Chondrocyte (in vitro differentiated cells): ENCODE measurements at places on chromosomes 11 and 22. TPM values are rescaled to one million over a fixed set of nuclear protein-coding genes. Genes with fewer than 3 reads are reported as not detected.
A peak's percentile ranks its signal among the peaks of the same experiment; 100 is the strongest.

CENPM gene
- 3.3 to 9.3 TPM (median 3.3 TPM) in 3 replicates for total RNA-seq

CCDC87 gene
- total RNA-seq, result 0.23 to 0.32 TPM (median 0.27 TPM) in 3 replicates

GRCh38 chr11:3369366-3369765 lies 9.6 kb downstream of the ZNF195 start:
- H3K36me3 ChIP-seq, result peaks cover 61% of the 10 kb centered on the region
- no peak overlapping the region for H3K4me3 ChIP-seq
- no peak for DNase-seq
- no peaks in the 10 kb centered on the region for H3K27me3 ChIP-seq
- H3K27ac ChIP-seq, result no peak overlapping the region

- peaks cover 13% of the 10 kb centered on the region for H3K4me1 ChIP-seq
- no peak overlapping the region for H3K4me3 ChIP-seq
- no peaks in the 10 kb centered on the region for H3K36me3 ChIP-seq
- peaks cover 68% of the 10 kb centered on the region for H3K27me3 ChIP-seq
Observed at GRCh38 chr11:13007182-13008060, 1.7 kb upstream of the RASSF10 start.

- DNase-seq, result no peak
- H3K4me1 ChIP-seq, result peaks cover 54% of the 10 kb centered on the region
- H3K4me3 ChIP-seq, result peak overlapping the region; percentile 63
- H3K27me3 ChIP-seq, result no peaks in the 10 kb centered on the region
- H3K36me3 ChIP-seq, result peaks cover 3% of the 10 kb centered on the region
- H3K27ac ChIP-seq, result peak overlapping the region; percentile 98
Observed at GRCh38 chr11:93020248-93021046, 51.0 kb downstream of the MTNR1B start.

DNA sequence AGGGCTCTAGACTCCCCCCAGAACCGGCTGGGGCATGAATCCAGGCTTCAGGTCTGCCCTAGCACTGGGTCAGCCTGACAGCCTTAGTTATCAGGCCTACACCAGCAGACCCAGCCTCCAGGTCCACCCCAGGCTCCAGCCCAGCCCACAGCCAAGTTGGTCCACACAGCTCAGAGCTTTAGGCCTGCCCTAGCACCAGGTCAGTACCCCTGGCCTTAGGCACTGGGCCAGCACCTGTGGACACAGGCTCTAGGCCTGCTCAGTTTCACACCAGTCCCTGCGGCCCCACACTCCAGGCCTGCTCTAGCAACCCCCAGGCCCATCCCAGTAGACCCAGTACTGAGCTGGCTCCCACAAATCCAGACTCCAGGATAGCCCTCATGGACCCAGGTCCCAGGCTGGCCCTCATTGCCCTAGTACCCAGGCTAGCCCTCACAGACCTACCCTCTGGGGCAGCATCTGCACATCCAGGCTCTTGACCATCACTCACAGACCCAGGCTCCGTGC lies 52.7 kb downstream of the CLPB start:
- H3K4me1 ChIP-seq, result no peaks in the 10 kb centered on the region
- H3K27me3 ChIP-seq, result no peaks in the 10 kb centered on the region
- H3K36me3 ChIP-seq, result peaks cover 9% of the 10 kb centered on the region

- H3K4me1 ChIP-seq, result peaks cover 16% of the 10 kb centered on the region
- no peaks in the 10 kb centered on the region for H3K36me3 ChIP-seq
- no peak for DNase-seq
- no peak overlapping the region for H3K4me3 ChIP-seq
- H3K27ac ChIP-seq, result no peak overlapping the region
Observed at GRCh38 chr11:9605742-9606141, 32.3 kb downstream of the WEE1 start.

GRCh38 chr11:59641156-59641555 lies 25.6 kb upstream of the OSBP start:
- peaks cover 3% of the 10 kb centered on the region for H3K4me1 ChIP-seq
- H3K27ac ChIP-seq, result peak overlapping the region; percentile 50
- no peak for DNase-seq
- no peak overlapping the region for H3K4me3 ChIP-seq

DNA sequence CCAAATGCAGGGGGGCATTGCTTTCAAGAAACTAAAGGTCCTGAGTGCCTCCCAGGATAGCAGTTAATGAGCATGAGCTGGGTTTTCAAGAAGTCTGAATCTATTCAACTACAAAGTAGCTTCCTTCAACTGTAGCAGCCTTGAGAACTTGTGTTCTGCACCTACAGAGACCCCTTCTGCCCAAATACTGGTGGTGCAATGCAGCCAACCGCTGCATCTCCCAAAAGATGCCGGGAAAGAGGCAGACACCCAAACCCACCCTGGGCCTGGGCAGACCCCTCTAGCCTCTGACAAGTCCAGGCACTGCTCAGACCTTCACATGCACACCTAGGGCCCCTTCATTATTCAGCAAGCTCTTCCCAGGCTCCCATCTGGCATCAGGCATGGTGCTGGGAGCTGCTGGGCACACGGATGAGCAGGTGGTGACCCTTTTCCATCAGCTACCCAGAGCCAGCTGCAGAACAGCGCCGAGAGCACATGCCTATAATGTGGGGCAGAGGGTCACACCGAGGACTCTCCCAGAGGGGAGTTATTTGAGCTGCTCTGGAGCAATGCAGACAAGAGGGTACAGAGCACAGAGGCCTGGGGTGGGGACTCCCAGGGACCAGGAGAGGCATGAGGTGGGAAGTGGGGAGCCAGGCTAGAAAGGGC lies 44.9 kb upstream of the ETS1 start:
- no peak overlapping the region for H3K4me3 ChIP-seq
- peaks cover 22% of the 10 kb centered on the region for H3K4me1 ChIP-seq
- H3K36me3 ChIP-seq, result no peaks in the 10 kb centered on the region
- DNase-seq, result no peak
- no peaks in the 10 kb centered on the region for H3K27me3 ChIP-seq

GRCh38 chr22:21991774-21992173 lies 9.2 kb upstream of the TOP3B start:
- no peak overlapping the region for H3K4me3 ChIP-seq
- no peak for DNase-seq
- H3K27ac ChIP-seq, result no peak overlapping the region

DNA sequence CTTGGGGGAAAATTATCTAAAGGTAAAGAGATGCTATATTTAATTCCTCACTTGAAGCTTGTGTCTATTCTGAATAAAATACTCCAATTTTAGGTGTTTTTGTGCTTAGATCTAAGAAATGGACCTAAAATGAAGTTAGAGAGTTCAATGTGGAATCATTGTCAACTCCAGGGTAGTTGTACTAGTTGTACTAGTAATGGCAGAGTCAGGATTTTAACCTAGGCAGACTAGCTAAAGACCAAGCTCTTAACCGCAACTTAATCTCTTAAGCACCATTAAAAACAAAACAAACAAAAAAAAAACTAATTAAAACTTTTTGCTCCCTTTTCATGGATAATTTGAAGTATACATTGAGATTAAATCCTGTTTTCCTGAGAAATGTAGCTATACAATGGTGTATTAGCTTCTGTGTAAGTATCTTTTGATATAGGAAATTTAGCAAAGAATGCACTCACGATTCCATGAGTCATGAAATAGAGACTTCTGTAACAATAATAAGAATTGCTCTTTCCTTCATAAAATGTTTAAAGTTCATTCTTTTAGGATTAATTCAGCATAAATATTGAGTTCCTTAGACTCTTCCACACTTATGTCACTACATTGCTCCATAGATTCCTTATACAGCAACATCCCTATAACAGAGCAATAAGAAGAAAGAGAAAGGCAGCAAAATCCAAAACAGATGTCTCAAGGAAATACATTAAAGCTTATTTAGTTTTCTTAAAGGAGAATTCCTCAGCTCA lies 26.5 kb upstream of the SOX6 start:
- no peak for DNase-seq
- no peaks in the 10 kb centered on the region for H3K36me3 ChIP-seq
- H3K4me1 ChIP-seq, result peaks cover 44% of the 10 kb centered on the region
- peak overlapping the region; percentile 73 for H3K27ac ChIP-seq

DNA sequence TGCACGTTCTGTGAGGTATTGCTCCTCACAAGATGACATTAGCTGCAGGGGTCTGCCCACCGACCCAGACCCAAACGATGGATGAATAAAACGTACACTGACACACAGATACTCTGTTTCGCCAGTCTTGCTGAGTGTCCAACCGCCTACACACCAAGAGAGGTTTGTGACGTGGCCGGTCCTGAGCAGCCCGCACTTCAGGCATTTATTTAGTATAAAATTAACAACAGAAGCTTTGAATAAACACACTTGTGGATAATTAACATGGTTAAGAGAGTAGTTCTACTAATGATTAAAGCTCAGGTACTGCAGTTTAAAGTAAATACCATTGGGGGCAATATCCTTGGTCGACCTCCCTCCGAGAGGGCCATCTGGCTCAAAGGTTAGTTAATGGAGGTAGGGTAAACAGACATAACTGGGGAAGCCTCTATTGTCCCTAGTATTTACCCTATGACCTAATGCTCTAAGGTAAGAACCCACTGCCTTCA lies 75.7 kb downstream of the CCDC83 start:
- H3K4me1 ChIP-seq, result no peaks in the 10 kb centered on the region
- H3K27me3 ChIP-seq, result peaks cover 6% of the 10 kb centered on the region
- no peak for DNase-seq
- H3K27ac ChIP-seq, result no peak overlapping the region

DNA sequence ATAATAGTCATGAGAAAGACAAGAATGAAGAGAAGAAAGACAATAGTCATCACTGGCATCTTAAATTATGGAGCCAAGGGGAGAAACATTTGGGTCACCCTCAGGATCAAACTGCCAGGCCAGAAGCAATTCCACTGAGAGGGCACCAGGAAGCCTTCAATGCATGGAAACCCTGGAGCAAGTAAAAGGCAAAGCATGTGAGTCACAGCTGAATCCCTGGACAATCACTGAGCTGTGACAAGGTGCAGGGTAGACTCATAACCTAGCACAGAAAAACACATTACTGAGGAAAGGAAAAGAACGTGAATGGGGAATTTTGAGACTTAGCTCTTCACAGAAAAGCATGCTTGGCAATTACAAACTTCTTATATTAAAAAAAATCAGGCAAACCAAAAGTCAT lies 1.6 kb downstream of the KCNJ1 start:
- H3K4me1 ChIP-seq, result peaks cover 21% of the 10 kb centered on the region
- H3K27ac ChIP-seq, result no peak overlapping the region
- no peak for DNase-seq

- H3K27ac ChIP-seq, result no peak overlapping the region
- H3K27me3 ChIP-seq, result peaks cover 70% of the 10 kb centered on the region
- H3K4me3 ChIP-seq, result no peak overlapping the region
- DNase-seq, result no peak
Observed at GRCh38 chr11:44407211-44407996, 97.5 kb upstream of the ALX4 start.

- no peak for DNase-seq
- H3K4me3 ChIP-seq, result no peak overlapping the region
- peaks cover 16% of the 10 kb centered on the region for H3K27me3 ChIP-seq
- H3K36me3 ChIP-seq, result no peaks in the 10 kb centered on the region
- no peaks in the 10 kb centered on the region for H3K4me1 ChIP-seq
Observed at GRCh38 chr11:70593446-70593983, 195.2 kb downstream of the CTTN start.

DNA sequence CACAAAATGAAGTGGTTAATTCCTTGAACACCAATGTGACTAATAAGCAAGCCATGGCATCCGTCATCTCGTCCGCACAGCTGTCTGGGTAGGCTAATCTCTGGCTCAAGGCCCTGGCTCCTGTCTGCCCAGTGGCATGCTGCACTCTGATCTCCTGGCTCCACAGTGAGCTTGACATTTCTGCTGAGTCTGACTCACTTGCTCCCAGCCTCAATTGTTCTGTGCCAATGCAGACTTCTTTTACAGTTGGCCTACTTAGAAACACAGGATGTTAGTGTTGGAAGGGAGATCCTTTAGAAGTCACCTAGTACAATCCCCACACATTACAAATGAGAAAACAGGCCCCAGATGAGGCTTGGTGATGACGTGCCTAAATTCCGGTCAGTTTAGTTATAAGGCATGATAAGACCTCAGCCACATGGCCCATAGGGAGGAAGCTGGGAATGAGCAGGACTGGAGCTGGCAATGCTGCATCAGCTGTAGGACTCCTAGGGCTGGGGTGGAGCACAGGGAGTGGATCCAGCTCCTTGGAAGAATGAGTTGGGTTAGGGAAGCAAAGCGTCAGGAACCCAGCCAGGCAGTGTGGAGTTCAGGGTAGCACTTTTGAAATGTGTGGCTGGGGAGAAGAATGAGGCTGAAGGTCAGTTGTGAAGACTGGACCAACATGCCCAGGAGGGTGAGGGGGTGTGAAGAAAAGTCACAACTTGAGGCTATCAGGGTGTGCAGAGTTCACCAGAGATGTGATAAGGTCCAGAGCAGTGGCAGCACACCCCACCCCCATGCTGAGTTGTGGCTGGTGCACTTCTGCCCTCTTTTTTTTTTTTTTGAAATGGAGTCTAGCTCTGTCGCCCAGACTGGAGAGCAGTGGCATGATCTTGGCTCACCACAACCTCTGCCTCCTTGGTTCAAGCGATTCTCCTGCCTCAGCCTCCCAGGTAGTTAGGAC lies 70.2 kb upstream of the EED start:
- no peak for DNase-seq
- H3K27ac ChIP-seq, result no peak overlapping the region
- H3K36me3 ChIP-seq, result no peaks in the 10 kb centered on the region
- H3K27me3 ChIP-seq, result no peaks in the 10 kb centered on the region
- no peak overlapping the region for H3K4me3 ChIP-seq

NCR3LG1 gene
- 7.5 to 9.4 TPM (median 7.9 TPM) in 3 replicates for total RNA-seq

DNA sequence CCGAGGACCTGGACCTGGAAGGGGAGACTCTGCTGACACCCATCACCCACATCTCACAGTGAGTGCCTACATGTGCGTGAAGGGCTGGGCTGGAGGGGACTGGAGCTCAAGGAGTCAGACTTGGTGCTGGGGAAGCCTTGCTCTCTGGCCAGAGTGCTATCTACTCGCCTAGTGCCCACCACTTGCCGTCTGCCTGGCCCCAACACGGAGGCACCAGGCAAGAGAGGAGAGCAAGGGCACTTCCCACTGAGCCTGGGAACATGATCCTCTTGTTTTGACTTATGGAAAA lies 37.8 kb downstream of the KCNQ1OT1 start:
- H3K4me3 ChIP-seq, result no peak overlapping the region
- peaks cover 33% of the 10 kb centered on the region for H3K36me3 ChIP-seq
- no peak overlapping the region for H3K27ac ChIP-seq
- peaks cover 10% of the 10 kb centered on the region for H3K4me1 ChIP-seq
- DNase-seq, result peak; percentile 78

GRCh38 chr11:73142128-73142377 lies at the start of gene FCHSD2:
Gene FCHSD2, minus strand, starts transcription at chr11:73142318. Its CDS starts 441 bp downstream, at chr11:73141877.
- peaks cover 53% of the 10 kb centered on the region for H3K4me1 ChIP-seq
- H3K36me3 ChIP-seq, result peaks cover 6% of the 10 kb centered on the region
- peak within 1 kb of the TSS; percentile 97 for H3K27ac ChIP-seq
- no peaks in the 10 kb centered on the region for H3K27me3 ChIP-seq
